ENCODE measurements at places on chromosomes 1 and 21. TPM values are rescaled to one million over a fixed set of nuclear protein-coding genes. Genes with fewer than 3 reads are reported as not detected.

GRCh38 chr1:77540501-77541161, 141.8 kb downstream of the ZZZ3 start:
- DNase-seq: no peak
- H3K27me3 ChIP-seq: no peaks in the 10 kb centered on the region
- H3K27ac ChIP-seq: no peak overlapping the region
- no peak overlapping the region for H3K4me3 ChIP-seq
- no peaks in the 10 kb centered on the region for H3K36me3 ChIP-seq
- H3K4me1 ChIP-seq: no peaks in the 10 kb centered on the region

DNA sequence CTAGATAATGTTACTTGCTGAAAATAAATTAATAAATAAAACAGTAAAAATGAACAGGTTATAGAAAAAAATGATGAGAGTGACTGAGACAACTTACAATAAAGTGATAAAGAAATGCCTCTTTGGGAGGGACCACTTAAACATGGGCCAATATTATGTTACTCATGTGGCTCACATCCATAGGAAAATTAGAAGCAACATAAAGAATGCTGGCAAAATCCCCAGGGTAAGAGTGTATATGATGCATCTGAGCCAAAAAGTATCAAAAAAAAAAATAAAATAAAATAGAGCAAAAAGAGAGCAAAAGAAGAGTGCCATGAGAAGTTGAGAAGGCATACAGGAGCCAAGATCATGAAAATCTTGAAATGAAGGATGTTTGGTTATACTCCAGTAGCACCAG, 818.0 kb downstream of the LTN1 start:
- no peaks in the 10 kb centered on the region for H3K27me3 ChIP-seq
- no peak overlapping the region for H3K4me3 ChIP-seq
- H3K27ac ChIP-seq: no peak overlapping the region
- H3K36me3 ChIP-seq: no peaks in the 10 kb centered on the region

GRCh38 chr21:14483296-14483695, 62.8 kb downstream of the SAMSN1 start:
- H3K4me1 ChIP-seq: peaks cover 15% of the 10 kb centered on the region
- H3K27ac ChIP-seq: no peak overlapping the region
- H3K4me3 ChIP-seq: no peak overlapping the region
- H3K36me3 ChIP-seq: no peaks in the 10 kb centered on the region

GRCh38 chr21:46119144-46119636, 21.3 kb downstream of the COL6A2 start:
- H3K4me3 ChIP-seq: no peak overlapping the region
- no peak overlapping the region for H3K27ac ChIP-seq
- no peaks in the 10 kb centered on the region for H3K4me1 ChIP-seq

DNA sequence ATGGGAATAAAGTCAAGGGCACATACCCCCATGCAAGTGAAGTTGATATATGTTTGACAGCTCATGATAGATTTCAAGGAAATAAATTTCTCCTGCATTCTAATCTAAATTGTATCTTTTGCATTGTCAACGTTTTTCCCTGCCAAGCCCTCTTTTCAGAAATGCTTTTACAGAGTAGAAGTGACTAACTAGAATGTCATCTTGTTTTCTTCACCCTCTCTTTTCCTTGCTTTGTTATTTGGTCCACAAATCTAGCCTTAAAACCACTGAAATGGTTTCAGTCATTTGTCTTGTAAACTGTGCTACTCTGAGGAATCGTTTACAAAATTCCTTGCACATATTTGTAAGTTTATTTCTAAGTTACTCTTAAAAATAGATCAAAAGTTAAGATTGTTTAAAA, 600.8 kb upstream of the CXADR start:
- H3K36me3 ChIP-seq: no peaks in the 10 kb centered on the region
- H3K27me3 ChIP-seq: no peaks in the 10 kb centered on the region
- no peak for DNase-seq

GRCh38 chr1:12356004-12356890, 126.4 kb downstream of the VPS13D start:
- H3K4me3 ChIP-seq: no peak overlapping the region
- no peak overlapping the region for H3K27ac ChIP-seq
- no peaks in the 10 kb centered on the region for H3K4me1 ChIP-seq

- H3K27ac ChIP-seq: no peak overlapping the region
- no peaks in the 10 kb centered on the region for H3K4me1 ChIP-seq
- H3K4me3 ChIP-seq: no peak overlapping the region
- no peak for DNase-seq
- H3K36me3 ChIP-seq: no peaks in the 10 kb centered on the region
These were observed 72.8 kb upstream of the CD1D start for GRCh38 chr1:158107916-158108315.

GRCh38 chr21:37273911-37274690, 7.0 kb upstream of the VPS26C start:
- no peaks in the 10 kb centered on the region for H3K4me1 ChIP-seq
- H3K36me3 ChIP-seq: no peaks in the 10 kb centered on the region
- no peak overlapping the region for H3K4me3 ChIP-seq
- DNase-seq: no peak
- H3K27ac ChIP-seq: no peak overlapping the region

DNA sequence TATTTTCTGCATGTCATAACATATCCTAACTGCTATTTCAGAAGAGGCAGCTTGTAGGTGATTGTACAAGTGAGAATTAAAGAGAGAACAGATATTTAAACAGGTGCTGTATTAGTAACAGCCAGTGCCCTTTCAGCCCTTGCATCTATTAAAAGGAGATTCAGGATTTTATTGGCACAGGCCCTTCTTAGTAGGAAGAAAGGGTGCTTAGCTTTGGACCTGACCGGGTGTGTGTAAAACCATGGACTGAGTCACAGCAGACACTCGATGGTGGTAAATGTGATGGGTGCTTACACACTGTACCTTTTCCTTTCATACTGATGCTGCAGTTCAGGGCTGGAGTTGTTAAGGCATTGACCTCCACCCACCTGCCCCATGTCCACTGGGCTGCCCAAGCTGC, 12.7 kb upstream of the CD101 start:
- DNase-seq: no peak
- no peaks in the 10 kb centered on the region for H3K27me3 ChIP-seq
- no peaks in the 10 kb centered on the region for H3K36me3 ChIP-seq

DNA sequence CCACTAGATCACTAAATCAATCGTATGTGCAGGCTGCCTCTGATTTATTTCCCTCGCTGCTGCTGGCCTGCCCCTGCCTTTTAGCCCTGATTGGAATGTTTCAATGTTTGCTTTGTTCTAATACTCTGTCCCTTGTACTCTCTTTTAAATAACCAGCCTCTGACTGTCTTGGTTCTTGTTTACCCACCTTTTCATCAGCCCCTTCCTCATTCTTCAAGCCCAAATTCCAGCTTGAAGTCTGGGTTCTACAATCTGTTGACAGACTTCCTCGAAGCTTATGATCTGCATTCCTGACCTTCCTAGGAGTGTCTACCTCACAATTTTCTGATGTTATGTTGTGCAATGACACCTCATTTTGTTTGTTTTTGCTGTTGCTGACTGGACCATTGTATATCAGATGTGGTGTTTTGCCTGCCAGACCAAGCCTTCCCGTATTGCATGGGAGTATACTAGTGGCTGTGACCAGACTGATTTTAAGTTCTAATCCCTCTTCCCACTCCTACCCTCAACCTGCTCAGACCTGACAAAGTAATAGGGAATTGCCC, 46.6 kb upstream of the APOBEC4 start:
- no peak overlapping the region for H3K4me3 ChIP-seq
- H3K4me1 ChIP-seq: no peaks in the 10 kb centered on the region
- no peaks in the 10 kb centered on the region for H3K36me3 ChIP-seq
- H3K27ac ChIP-seq: no peak overlapping the region
- H3K27me3 ChIP-seq: no peaks in the 10 kb centered on the region

GRCh38 chr1:233368106-233368788, 40.7 kb downstream of the MAP3K21 start:
- H3K4me3 ChIP-seq: no peak overlapping the region
- H3K27ac ChIP-seq: no peak overlapping the region
- DNase-seq: no peak
- H3K36me3 ChIP-seq: no peaks in the 10 kb centered on the region

Gene GTF2B
- total RNA-seq: 39.9 TPM

Gene EIF3I
- 381 TPM for total RNA-seq

Gene OLIG2
- total RNA-seq: not detected

Gene OR6K3
- not detected for total RNA-seq

Gene AHCYL1
- 59.9 TPM for total RNA-seq
